ENCODE measurements at places on chromosomes 7 and 10. TPM values are rescaled to one million over a fixed set of nuclear protein-coding genes. Genes with fewer than 3 reads are reported as not detected.

Gene HSPB1
- total RNA-seq: 1,090 TPM

Gene MYH16
- not detected for total RNA-seq

Gene OR2A5
- not detected for total RNA-seq

Gene ZNF727
- total RNA-seq: not detected

Gene EPHB4
- total RNA-seq: 8.0 TPM

DNA sequence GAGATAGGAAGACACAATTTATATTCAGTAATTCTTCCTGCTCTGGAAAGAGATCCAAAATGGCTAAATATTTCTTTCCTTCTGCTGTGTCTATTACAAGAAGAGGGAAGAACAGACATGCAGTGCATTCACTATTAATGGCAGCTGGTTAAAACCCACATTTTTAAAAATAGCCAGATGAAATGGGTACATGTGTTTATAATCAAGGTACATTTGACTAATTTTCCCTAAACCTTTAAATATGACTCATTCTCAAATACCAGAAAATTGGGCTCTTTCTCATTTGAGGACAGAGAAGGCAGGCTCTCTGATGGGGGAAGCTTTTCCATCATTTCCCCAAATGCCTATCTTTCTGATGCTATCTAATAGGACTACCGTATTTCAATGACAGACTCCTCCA lies 215.7 kb upstream of the HABP2 start:
- peaks cover 29% of the 10 kb centered on the region for H3K27me3 ChIP-seq
- no peak overlapping the region for H3K4me3 ChIP-seq
- H3K36me3 ChIP-seq: peaks cover 18% of the 10 kb centered on the region
- H3K27ac ChIP-seq: no peak overlapping the region
- H3K4me1 ChIP-seq: peaks cover 22% of the 10 kb centered on the region
- DNase-seq: no peak

DNA sequence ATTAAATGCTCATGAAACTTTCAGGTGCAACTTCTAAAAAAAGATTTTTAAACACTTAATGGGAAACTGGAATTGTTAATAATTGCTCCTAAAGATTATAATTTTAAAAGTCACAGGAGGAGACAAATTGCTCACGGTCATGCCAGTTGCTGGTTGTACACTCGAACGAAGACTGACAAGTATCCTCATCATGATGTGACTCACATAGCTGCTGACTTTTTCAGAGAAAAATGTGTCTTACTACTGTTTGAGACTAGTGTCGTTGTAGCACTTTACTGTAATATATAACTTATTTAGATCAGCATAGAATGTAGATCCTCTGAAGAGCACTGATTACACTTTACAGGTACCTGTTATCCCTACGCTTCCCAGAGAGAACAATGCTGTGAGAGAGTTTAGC lies 79.3 kb downstream of the ITGB8 start:
- no peak overlapping the region for H3K27ac ChIP-seq
- no peaks in the 10 kb centered on the region for H3K4me1 ChIP-seq

- H3K27ac ChIP-seq: no peak overlapping the region
- H3K36me3 ChIP-seq: no peaks in the 10 kb centered on the region
- no peak overlapping the region for H3K4me3 ChIP-seq
- no peak for DNase-seq
- H3K27me3 ChIP-seq: peaks cover 2% of the 10 kb centered on the region
These were observed 386.0 kb downstream of the KIF20B start for GRCh38 chr10:90087197-90088023.

- no peaks in the 10 kb centered on the region for H3K36me3 ChIP-seq
- H3K27ac ChIP-seq: no peak overlapping the region
- no peak for DNase-seq
- no peak overlapping the region for H3K4me3 ChIP-seq
These were observed 25.6 kb downstream of the NOD1 start for GRCh38 chr7:30453016-30453415.

GRCh38 chr7:49780953-49781352 lies 7.5 kb downstream of the VWC2 start:
- no peaks in the 10 kb centered on the region for H3K36me3 ChIP-seq
- no peak for DNase-seq
- H3K27me3 ChIP-seq: peaks cover 3% of the 10 kb centered on the region
- no peaks in the 10 kb centered on the region for H3K4me1 ChIP-seq

GRCh38 chr7:102866535-102867215 lies 46.1 kb upstream of the LRRC17 start:
- H3K27me3 ChIP-seq: no peaks in the 10 kb centered on the region
- peaks cover 51% of the 10 kb centered on the region for H3K4me1 ChIP-seq
- H3K4me3 ChIP-seq: no peak overlapping the region
- H3K27ac ChIP-seq: no peak overlapping the region
- peaks cover 6% of the 10 kb centered on the region for H3K36me3 ChIP-seq

DNA sequence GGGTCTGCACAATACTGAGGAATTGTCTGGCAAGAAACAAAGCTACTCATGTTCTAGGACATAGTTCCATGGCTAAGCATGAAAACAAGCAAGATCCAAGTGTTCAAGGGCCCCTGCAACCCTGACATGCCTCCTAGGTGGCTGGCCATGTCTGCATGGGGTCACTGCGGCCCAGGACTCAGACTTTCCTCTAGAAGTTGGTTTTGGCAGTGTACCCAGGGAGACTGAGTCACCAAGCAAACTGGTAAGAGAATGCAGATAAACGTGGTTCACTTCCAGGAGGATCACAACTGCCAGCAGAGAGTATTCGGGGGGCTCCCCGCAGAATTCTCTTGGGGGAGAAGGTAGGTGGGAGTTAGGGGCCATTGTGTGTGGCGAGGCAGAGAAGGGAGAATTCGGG lies 7.4 kb upstream of the PFKFB3 start:
- no peak overlapping the region for H3K4me3 ChIP-seq
- H3K27ac ChIP-seq: no peak overlapping the region
- peaks cover 21% of the 10 kb centered on the region for H3K4me1 ChIP-seq

GRCh38 chr10:60140651-60141632 lies 234.6 kb upstream of the CCDC6 start:
- H3K27me3 ChIP-seq: peaks cover 2% of the 10 kb centered on the region
- no peak for DNase-seq
- no peaks in the 10 kb centered on the region for H3K36me3 ChIP-seq
- no peaks in the 10 kb centered on the region for H3K4me1 ChIP-seq

All from HFFc6 (cell line).